Mucosa of gallbladder (tissue), 1 donor: ENCODE measurements at places on chromosomes 3 and 15. TPM values are rescaled to one million over a fixed set of nuclear protein-coding genes. Genes with fewer than 3 reads are reported as not detected.

The CCDC54 gene
- not detected for total RNA-seq

GRCh38 chr15:39142500-39142899 lies 438.4 kb upstream of the THBS1 start:
- DNase-seq: no peak

DNA sequence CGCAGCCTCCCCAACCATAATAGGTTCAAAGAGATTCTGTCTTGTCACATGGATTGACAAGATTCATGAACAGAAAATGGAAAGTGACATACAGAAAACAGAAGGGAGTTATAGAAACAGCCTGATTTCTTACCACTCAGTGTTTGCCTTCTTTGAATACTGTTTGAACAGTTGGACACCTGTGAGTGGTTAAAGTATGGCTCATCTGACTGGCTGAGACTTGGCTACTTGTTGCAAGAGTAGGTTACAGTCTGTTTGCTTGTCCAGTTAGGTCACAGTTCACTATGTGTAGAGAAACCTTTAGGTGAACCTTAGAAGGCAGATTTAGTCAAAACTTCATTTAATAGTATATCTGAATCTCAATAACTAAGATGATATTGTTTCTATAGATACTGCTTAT lies 1003.9 kb upstream of the EPHA6 start:
- no peak for DNase-seq

The ATP2B2 gene
- total RNA-seq: 0.09 TPM

DNA sequence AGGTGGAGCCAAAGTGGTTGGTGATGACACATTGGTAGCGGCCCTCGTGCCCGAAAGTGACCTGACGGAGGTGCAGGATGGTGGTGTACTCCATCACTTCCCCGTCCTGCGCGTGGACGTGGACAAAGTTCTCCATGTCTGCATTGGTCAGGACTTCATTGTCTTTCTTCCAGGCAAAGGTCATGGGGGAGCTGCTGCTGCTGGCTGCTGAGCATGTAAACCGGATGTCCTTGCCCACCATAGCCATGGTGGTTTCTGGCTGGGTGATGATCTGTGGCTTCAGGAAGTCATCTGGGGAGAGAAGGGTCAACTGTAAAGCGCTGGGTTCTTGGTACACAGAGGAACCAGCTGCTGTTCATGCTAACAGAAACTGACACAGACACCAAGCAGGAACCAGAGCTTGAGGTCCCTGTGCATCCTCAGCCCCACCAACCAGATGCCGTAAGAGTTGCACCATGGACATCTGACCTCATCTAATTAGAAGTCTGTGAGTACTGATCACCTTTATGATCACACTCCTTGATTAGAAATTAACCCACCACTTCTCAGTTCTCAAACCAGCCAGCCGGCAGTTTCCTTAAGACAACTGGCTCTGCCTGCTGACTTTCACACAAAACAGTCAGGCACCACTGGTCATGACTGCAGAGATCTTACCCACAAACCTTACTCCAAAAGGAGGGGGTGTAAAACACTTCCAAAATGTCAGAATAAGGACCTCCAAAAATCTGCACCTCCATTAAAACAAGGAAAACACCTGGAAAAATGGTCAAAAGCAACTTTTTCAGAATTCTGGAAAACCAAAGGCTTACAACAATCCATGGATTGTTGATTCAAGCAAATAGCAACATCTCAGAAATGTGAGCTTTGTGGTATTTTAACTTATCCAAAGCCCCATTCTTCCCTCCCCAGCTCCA lies 114.6 kb downstream of the LRIG1 start:
- no peak for DNase-seq

DNA sequence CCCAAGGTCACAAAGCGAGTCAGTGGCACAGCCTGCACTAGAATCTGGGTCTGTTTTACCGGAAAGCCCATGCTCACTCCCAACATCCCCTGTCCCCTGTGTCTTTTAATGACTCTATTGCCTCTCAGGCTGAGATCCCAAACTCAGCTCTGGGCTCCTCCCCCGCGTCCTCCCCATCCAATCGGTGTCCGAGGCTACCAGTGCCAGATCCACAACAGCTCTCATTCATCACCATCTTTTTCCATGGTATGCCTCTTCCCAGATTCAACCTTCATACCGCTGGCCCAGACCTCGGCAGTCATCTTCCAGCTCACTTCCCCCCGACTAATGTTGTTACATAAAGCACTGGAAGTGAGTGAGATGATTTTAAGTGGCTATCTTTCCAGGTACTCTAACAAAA lies 16.1 kb upstream of the KY start:
- no peak for DNase-seq

DNA sequence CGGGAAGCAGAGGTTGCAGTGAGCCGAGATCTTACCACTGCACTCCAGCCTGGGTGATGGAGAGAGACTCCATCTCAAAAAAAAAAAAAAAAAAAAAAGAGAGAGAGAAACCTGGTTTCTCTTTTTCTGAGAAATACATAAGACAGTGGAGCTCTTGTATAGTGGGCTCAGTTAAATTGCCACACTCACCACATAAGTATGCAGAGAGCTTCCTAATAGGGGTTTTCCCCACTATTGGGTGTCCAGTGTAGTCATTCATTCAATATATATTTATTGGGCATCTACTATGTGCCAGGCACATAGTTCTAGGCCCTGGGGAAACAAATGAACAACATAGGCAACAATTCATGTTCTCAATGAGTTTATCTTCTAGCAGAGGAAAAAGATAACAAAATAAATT lies 48.9 kb upstream of the FMN1 start:
- DNase-seq: no peak

DNA sequence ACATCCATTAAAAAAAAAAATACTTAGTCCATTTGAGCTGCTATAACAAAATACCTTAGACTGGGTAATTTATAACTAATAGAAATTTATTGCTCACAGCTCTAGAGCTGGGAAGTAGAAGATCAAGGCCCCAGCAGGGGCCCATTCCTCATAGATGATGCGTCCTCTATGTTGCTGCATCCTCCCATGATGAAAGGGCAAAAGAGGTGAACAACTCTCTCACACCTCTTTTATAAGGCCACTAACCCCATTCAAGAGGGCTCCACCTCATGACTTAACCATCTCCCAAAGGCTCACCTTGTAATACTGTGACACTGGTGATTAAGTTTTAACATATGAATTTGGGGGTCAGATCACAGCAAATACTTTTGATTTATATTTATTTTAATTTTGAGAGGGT lies 3.0 kb upstream of the TLNRD1 start:
- no peak for DNase-seq

DNA sequence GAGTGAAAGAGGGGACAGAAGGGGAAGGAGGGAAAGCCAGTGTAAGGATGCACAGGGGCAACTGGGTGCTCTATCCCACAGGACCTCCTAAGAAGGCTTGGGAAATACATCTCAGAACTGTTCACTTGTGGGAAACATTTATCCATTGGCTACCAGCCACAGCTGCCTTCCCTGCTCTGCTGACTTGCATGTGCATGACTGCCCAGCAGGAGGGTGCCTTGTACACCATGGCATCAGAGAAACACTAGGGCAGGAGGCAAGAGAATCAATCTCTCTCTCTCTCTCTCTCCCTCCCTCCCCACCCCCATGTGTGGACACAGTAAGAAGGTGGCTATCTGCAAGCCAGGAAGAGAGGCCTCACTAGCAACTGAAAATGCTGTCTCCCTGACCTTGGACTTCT lies 62.9 kb upstream of the ZBTB38 start:
- no peak for DNase-seq

DNA sequence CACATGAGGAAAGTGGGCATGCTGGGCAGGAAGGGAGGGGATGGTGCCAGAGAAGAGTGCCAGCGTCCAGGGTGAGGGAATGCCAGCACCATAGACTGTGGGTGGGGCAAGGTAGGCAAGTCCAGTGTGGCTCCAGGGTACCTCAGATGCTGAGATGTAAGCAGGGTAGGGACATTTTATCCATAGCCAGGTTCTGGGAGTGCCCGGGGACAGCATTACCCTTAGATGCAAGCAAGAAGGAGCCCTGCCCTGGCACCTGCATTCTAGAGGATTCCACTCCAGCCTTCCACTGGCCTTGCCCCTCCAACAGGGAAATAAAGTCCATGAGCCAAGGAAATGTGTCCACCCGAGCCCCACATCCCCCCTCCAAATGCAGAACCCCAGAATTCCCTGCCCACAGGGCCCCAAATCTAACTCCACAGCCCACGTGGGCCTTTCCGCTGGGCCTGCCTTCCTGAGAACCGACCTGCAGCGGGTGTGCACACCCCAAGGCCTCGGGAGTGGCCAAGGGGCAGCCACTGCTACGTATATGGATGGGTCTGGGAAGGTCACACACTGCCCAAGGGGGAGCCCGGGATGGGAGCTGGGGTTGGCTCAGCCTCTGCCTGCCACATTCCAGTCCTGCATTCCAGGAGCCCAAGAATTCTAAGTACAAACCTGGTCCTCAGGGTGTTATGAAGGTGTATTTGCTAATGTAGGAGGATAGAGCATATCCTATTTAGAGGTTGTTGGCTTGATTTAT lies 20.3 kb upstream of the CYP11A1 start:
- DNase-seq: no peak

The SCN11A gene
- total RNA-seq: 0.09 TPM

The KNG1 gene
- total RNA-seq: 0.43 TPM

DNA sequence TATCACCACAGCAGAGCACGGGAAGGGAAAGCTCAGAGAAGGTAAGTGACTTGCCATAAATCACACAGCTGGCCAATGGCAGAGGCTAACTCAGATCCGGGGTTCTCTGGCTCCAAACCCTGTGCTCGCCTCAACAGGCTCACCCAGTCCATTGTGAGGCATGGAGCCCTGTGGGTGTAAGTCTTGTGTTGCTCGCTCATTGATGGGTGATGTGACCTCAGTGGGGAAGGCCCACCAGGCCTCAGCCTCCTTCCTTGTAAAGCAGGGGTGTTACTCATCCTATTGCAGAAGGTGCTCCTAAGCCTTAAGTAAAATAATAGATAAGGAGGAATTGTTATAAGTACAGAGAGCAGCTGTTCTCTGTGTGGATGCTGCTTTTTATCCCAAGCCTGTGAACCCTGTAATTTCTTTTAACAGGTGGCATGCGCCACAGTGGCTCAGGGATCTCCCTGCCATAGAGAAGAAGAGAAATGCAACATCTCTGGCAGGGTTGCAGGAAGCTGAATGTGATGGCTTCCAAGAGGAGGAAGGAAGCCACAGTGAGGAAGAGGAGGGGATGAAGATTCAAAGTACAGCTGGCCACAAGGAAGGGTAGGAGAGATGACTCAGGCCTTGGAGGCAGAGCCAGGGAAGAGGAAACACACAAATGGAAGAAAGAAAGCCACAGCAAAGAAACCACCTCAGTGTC lies 30.9 kb upstream of the SPSB4 start:
- no peak for DNase-seq

GRCh38 chr3:177382944-177383343 lies 185.7 kb upstream of the TBL1XR1 start:
- no peak for DNase-seq

DNA sequence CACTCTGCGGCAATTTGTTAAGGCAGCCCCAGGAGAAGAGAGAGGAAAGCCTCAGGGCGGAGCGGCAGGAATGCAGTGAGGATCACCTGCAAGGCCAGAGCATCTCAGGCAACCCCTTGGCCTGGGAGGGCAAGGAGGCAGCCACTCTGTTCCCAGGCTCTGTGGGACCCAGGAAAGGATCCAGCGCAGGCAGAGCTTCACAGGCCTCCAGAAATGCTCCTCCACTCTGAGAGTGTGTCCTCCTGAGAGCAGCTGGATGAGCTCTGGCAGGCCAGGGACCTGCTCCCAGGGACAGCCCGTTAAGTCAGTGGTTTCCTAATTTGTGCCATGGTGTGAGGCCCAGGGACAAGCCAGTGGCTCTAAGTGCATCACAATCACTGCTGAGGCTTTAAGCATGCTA lies 35.2 kb downstream of the RAB6B start:
- DNase-seq: no peak

DNA sequence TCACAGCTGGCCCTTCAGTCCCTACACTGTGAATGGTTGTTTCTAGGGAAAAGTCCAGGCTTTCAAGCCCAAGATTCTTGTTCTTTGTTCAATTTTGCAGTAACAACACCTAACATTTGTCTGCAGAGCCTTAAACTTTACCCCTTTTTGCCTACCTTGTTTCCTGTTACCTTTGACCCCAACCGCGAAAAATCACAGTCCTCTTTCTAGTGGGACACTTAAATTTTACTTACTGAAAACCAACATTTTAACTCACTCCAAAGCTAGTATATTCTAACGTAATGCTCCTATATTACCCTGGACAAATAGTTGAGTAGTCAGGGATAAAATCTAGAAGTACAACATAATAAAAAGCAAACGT lies 649 bp upstream of the PIK3CB start:
- no peak for DNase-seq
